ENCODE measurements at places on chromosomes 5 and 9.

DNA sequence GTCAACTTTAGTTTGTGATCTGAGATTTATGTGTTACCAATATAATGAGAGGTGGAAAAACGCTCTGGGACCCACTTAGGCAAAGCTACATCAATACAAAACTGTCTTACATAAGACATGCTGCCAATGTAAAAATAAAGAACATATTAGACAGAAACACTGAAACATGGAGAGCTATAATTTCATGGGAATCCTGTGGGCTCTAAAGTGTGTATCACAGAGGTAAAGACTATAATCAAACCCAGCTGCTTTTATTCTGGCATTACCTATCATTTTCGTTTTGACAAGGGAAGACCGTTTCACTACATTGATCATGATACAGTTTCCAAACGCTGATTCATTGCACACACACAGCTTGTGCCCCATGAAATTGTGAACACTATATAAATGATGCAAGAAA, 400.5 kb upstream of the TUSC1 start:
- DNase-seq = no peak

GRCh38 chr5:34791761-34792244, 47.2 kb upstream of the TTC23L start:
- DNase-seq = no peak

GRCh38 chr9:35415402-35416097, 74.4 kb upstream of the RUSC2 start:
- no peak for DNase-seq

- no peak for DNase-seq
Observed at GRCh38 chr5:174723315-174723978, 935 bp upstream of the MSX2 start.

- DNase-seq = no peak
Observed at GRCh38 chr5:169832304-169832703, 148.0 kb downstream of the INSYN2B start.

- peak; percentile 68 for DNase-seq
Observed at GRCh38 chr9:126558051-126558665, 55.6 kb upstream of the LMX1B start.

DNA sequence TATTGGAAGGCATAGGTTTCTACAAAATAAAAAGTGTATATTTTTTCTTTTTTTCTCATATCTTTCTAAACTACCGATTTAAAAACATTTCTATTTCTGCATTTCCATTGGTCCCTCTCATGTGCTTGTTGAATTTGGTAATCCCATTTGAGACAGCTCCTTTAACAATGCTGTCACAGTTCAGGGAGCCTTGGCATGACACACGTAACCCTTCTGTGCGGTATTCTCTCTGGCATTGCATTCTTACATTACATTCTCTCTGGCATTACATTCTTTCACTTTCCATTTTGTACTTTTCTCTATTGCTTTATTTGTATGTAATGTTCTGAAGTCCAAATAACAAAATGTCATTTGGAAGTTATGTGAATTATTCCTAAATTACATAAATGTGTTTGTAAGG, 150.7 kb upstream of the RASGRF2 start:
- DNase-seq = no peak

DNA sequence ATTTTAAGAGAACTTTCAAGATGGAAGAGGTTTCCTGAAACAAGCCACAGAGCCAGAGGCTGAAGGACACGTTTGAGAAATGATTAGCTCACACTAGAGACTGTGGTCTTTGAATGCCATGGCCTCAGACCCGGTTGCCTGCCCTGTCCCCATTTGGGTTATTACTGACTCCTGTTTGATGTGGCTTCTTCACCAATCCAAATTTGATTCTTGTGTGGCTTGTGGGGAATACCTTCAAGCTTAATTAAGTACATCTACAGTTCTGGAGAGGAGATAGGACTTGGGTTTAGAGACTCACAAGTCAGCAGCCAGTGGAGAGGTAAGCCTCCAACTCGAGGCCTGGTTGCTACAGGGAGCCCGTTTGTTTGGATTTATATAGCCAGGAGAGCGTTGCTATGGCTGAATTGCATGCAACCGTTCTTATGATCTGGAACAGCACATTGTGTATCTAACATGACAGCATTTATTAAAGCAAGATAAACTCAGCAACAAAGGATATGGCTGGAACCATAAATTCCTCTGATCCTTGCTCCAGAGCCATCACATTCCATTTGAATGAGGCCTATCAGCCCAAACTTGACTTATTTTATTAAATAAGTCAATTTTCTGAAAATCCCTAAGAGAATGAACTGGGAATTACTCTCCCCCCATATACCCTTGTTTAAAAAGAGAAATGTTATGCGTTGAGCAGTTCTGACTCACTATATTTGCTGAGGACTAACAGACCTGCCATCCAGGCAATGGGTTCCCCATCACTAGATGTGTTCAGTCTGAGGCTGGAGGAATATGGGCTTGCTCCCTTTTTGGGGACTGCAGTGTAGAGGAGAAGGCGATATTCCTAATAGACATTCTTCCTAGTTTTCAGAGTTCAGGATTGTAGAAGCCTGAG, 88.4 kb upstream of the TNFSF8 start:
- no peak for DNase-seq

- DNase-seq = peak; percentile 81
Observed at GRCh38 chr5:36876965-36877666, 547 bp downstream of the NIPBL start.
